Placental pericyte (primary cell): ENCODE measurements at places on chromosomes 2 and 18. TPM values are rescaled to one million over a fixed set of nuclear protein-coding genes. Genes with fewer than 3 reads are reported as not detected.

Gene LYG2
- not detected in 2 replicates for total RNA-seq

Gene COL3A1
- 1,404 and 7,536 TPM in 2 replicates for total RNA-seq

Gene TMEM17
- total RNA-seq = 1.6 and 2.6 TPM in 2 replicates

Gene TIA1
- 58.6 and 84.0 TPM in 2 replicates for total RNA-seq

Gene RAD51AP2
- under 0.01 TPM in 1 of 2 replicates, not detected in the other for total RNA-seq
